ENCODE measurements at places on chromosomes 5 and 9.

DNA sequence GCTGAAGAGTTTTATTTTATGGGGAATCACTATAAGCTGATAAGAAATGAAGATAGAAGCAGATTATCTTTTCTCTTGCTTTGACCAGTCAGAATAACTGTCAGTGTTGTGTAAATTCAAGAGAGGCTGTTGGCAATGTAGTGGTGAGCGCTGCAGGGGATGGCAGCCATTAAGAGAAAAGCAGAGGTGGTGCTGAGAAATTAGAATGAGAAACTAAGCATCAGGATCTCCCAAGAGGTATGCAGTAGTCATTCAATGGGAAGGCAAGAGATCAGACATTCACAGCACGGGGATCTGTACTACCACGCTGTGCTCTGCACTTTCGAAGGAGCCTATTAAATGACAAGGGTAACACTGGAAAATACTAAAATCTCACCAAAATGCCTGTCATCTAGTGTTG lies 768.5 kb upstream of the ACO1 start:
- no peak for DNase-seq
- no peaks in the 10 kb centered on the region for H3K4me1 ChIP-seq
- H3K27me3 ChIP-seq, result no peaks in the 10 kb centered on the region
- H3K4me3 ChIP-seq, result no peak overlapping the region
- H3K27ac ChIP-seq, result no peak overlapping the region
- H3K36me3 ChIP-seq, result no peaks in the 10 kb centered on the region

GRCh38 chr5:155915601-155916000 lies 411.4 kb upstream of the SGCD start:
- no peaks in the 10 kb centered on the region for H3K27me3 ChIP-seq
- H3K4me1 ChIP-seq, result no peaks in the 10 kb centered on the region

- no peak overlapping the region for H3K27ac ChIP-seq
- no peaks in the 10 kb centered on the region for H3K27me3 ChIP-seq
- H3K4me1 ChIP-seq, result no peaks in the 10 kb centered on the region
- no peaks in the 10 kb centered on the region for H3K36me3 ChIP-seq
Measured at GRCh38 chr5:7606840-7607465, 211.0 kb downstream of the ADCY2 start.

GRCh38 chr5:151008210-151008491 lies 12.2 kb upstream of the GPX3 start:
- H3K27me3 ChIP-seq, result no peaks in the 10 kb centered on the region
- no peaks in the 10 kb centered on the region for H3K4me1 ChIP-seq

DNA sequence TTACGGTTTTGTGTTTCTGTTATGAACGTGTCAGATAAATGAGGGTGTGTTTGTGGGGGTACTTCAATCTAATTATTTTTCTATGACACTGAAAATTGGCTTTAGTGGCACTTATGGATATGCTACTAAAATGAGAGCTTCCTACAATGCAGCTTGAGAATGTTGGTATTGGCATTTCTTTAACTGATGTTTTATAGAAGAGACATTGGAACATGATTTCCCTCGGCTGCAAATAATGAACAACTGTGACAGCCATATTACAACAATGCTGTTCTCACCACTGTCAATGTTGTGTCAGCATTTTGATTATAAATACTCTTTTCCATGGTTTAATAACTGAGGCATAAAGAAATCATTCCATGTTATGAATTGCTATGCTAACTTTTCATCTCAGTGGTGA lies 279.4 kb downstream of the KDM4C start:
- H3K4me3 ChIP-seq, result no peak overlapping the region
- no peaks in the 10 kb centered on the region for H3K27me3 ChIP-seq
- H3K27ac ChIP-seq, result no peak overlapping the region
- H3K36me3 ChIP-seq, result no peaks in the 10 kb centered on the region
- no peaks in the 10 kb centered on the region for H3K4me1 ChIP-seq
- DNase-seq, result no peak

DNA sequence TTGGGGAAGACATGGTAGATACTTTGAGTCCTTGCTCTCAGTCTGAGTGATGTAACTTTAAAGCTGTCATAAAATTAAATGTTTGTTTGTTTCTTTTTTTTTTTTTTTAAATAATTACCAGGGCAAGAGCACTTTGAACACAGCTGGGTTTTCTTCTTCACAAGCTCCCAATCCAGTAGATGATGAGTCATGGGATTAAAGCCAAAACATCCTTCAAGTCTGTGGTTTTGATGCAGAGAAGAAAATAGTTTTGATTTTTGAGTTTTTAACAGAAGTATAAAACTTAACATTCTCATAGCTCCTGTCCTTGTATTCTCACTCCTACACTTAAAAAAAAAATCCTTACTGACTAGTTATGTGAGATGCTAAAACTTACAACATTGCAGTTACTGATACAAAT lies 34.8 kb upstream of the IL31RA start:
- no peak for DNase-seq
- no peak overlapping the region for H3K27ac ChIP-seq
- no peaks in the 10 kb centered on the region for H3K27me3 ChIP-seq

GRCh38 chr9:14087576-14087975 lies 226.4 kb downstream of the NFIB start:
- H3K4me1 ChIP-seq, result no peaks in the 10 kb centered on the region
- no peak overlapping the region for H3K27ac ChIP-seq
- no peak overlapping the region for H3K4me3 ChIP-seq
- no peaks in the 10 kb centered on the region for H3K36me3 ChIP-seq
- no peaks in the 10 kb centered on the region for H3K27me3 ChIP-seq

- H3K4me3 ChIP-seq, result no peak overlapping the region
- no peaks in the 10 kb centered on the region for H3K4me1 ChIP-seq
- DNase-seq, result no peak
- H3K27ac ChIP-seq, result no peak overlapping the region
- no peaks in the 10 kb centered on the region for H3K36me3 ChIP-seq
Measured at GRCh38 chr5:116062352-116062751, 22.5 kb upstream of the COMMD10 start.

GRCh38 chr9:70121818-70122436 lies 78.3 kb downstream of the MAMDC2 start:
- no peaks in the 10 kb centered on the region for H3K27me3 ChIP-seq
- H3K4me3 ChIP-seq, result no peak overlapping the region

DNA sequence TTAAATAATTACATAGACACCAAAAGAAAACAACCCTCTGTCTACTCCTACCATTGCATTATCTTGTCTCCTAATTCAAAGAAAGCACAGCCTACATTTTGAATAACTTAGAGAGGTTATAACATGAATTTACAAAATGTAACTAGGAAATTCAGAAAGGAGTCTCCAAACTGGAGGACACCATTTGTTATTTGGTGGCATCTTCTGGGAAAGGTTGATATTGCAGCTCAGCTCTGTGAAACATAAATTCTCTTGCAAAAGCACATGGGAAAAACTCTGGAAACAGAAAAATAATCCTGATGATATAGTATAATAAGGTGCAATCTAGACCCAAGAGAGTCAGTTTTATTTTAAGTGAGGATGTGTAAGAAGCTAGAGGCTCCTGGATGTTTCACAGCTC lies 215.3 kb downstream of the MLLT3 start:
- H3K36me3 ChIP-seq, result no peaks in the 10 kb centered on the region
- no peaks in the 10 kb centered on the region for H3K27me3 ChIP-seq
- DNase-seq, result no peak
- H3K4me1 ChIP-seq, result no peaks in the 10 kb centered on the region
- H3K27ac ChIP-seq, result no peak overlapping the region

Data from naive thymus-derived CD4-positive, alpha-beta T cell (primary cell).